Esophagus squamous epithelium (tissue), 5 donors: ENCODE measurements at places on chromosomes 1 and 21. TPM values are rescaled to one million over a fixed set of nuclear protein-coding genes. Genes with fewer than 3 reads are reported as not detected.
A peak's percentile ranks its signal among the peaks of the same experiment; 100 is the strongest.

GRCh38 chr1:100051401-100051800 is 81.3 kb downstream of the SASS6 start:
- no peak overlapping the region for H3K4me3 ChIP-seq
- peaks cover 56% of the 10 kb centered on the region for H3K4me1 ChIP-seq
- H3K27ac ChIP-seq: peak overlapping the region; percentile 78
- DNase-seq: no peak
- no peaks in the 10 kb centered on the region for H3K27me3 ChIP-seq

Gene NPPA
- total RNA-seq: not detected

GRCh38 chr1:67687649-67688048 is 2.6 kb downstream of the GADD45A start:
- peak overlapping the region; percentile 84 for H3K4me3 ChIP-seq
- H3K4me1 ChIP-seq: peaks cover 22% of the 10 kb centered on the region
- H3K27me3 ChIP-seq: no peaks in the 10 kb centered on the region
- peaks cover 27% of the 10 kb centered on the region for H3K36me3 ChIP-seq

DNA sequence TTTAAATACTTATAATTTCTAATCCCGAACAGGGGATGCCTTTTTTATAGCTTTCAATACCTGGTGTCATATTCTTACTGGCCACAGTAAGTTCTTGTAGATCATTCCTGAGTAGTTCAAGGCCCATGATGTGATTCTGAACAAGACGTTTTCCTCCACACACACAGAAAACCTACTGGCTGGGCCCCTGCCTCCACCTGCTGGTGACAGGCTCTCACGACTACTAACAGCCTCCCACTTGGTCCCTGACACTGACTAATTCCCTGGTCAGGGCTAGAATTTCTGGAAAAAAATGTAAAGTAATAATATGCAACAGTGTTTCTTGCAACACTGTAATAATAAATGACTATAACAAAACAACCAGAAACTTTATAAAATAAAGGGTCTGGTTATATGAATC is 50.4 kb upstream of the RIPK4 start:
- no peak overlapping the region for H3K4me3 ChIP-seq
- H3K27ac ChIP-seq: peak overlapping the region; percentile 30
- H3K27me3 ChIP-seq: no peaks in the 10 kb centered on the region
- H3K4me1 ChIP-seq: no peaks in the 10 kb centered on the region
- no peak for DNase-seq

Gene GPR25
- 1.3 TPM for total RNA-seq

- no peaks in the 10 kb centered on the region for H3K4me1 ChIP-seq
- H3K4me3 ChIP-seq: no peak overlapping the region
- H3K36me3 ChIP-seq: no peaks in the 10 kb centered on the region
- H3K27me3 ChIP-seq: no peaks in the 10 kb centered on the region
- DNase-seq: no peak
- H3K27ac ChIP-seq: no peak overlapping the region
Observed at GRCh38 chr1:169348383-169349036, 19.1 kb downstream of the NME7 start.

DNA sequence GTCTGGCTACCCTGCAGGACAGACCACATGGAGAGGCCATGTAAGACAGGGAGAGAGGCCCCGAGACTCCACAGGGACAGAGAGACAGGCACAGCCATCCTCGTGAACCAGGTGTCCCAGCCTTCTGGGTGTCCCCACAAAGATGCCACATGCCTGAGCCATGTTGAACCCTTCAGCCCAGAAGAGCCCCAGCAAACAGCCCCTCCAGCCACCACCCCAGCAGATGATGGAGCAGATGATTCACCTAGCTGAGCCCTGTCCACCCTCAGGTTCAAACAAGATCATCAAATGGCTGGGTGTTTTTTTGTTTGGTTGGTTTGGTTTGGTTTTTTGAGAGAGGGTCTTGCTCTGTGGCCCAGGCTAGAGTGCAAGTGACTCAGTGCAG is 78.7 kb downstream of the DHRS3 start:
- peak overlapping the region; percentile 88 for H3K27ac ChIP-seq
- no peak for DNase-seq
- H3K36me3 ChIP-seq: no peaks in the 10 kb centered on the region
